ENCODE measurements at places on chromosomes 2 and 18.

DNA sequence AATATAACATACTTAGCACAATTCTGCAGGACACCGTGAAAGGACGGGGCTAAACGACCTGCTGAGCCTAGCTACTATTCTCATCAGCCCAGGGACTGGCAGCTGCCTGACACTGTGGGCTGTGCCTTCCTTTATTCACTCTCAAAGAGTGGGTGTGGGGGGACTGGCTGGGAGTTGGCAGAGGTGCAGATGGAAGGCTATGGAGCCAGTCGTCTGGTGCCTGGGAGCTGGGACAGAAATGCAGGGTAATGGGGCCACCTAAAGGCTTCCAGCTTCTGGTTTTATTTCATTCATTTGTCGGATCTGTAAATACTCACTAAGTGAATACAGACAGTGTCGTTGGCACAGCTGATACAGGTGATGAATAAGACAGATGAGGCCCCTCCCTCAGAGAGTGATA, 56.0 kb upstream of the NFU1 start:
- no peak for DNase-seq

DNA sequence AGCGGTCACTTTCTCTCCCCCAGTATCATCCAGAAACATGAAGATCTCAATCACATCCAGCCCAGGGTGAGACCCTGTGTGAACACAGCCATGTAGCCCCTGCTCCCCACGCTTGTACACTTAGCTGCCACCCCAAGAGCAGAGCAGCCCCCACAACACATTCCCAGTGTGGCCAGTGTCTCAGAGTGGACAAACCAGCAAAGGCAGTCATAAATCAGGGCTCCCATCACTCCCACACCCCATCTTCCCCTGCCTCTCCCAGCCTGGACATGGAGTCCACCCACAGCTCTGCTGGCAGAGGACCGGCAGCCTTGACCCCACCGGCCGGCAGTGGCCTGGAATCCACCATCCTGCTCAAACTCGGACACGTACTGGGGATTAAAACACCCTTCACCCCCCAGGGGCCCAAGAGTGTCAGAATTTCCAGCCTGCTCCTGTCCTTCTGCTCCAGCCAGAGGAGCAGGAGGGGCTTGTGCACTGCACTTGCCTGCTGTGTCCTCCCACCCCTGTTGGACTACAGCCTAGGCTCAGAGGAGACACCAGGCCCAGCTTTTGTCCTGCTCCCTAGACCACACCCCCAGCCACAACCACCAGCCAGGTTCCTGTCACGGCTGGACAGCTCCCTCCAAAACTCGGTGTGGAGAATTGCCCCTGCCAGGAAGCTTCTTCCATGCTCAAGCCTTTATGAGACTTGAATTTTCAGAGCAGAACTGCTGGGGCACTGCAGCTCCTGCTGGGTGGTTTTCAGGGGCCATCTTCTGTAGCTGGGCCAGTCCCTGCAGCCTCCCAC, 206.1 kb downstream of the SMAD2 start:
- no peak for DNase-seq

DNA sequence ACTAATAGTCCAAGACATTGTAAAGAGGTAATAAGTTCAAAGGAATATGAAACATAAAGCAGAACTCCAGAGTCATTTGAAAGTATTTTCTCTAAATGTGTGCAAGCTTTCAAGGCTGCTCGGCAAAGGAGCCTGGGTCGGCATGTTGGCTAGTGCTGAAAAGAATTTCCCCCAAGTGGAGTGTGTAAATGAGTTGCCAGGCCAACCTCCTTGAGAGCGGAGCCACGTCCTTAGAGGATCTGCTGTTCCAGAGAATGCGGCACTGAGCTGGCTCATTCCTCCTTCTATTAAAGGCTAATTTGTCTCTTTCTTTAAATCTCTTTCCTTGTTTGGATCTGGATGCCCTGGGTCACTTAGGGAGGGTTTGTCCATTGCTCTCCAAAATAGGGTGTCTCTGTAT, 127.5 kb downstream of the RDH14 start:
- no peak for DNase-seq

GRCh38 chr2:71524476-71524875, 71.1 kb downstream of the DYSF start:
- DNase-seq, result no peak

- DNase-seq, result no peak
Measured at GRCh38 chr2:24731923-24732322, 61.3 kb downstream of the PTRHD1 start.

GRCh38 chr2:172574965-172575364, 19.1 kb downstream of the PDK1 start:
- no peak for DNase-seq

Measured in CD8-positive, alpha-beta T cell (primary cell).